Lower lobe of right lung (tissue), 2 donors: ENCODE measurements at places on chromosomes 1 and 21.
A peak's percentile ranks its signal among the peaks of the same experiment; 100 is the strongest.

DNA sequence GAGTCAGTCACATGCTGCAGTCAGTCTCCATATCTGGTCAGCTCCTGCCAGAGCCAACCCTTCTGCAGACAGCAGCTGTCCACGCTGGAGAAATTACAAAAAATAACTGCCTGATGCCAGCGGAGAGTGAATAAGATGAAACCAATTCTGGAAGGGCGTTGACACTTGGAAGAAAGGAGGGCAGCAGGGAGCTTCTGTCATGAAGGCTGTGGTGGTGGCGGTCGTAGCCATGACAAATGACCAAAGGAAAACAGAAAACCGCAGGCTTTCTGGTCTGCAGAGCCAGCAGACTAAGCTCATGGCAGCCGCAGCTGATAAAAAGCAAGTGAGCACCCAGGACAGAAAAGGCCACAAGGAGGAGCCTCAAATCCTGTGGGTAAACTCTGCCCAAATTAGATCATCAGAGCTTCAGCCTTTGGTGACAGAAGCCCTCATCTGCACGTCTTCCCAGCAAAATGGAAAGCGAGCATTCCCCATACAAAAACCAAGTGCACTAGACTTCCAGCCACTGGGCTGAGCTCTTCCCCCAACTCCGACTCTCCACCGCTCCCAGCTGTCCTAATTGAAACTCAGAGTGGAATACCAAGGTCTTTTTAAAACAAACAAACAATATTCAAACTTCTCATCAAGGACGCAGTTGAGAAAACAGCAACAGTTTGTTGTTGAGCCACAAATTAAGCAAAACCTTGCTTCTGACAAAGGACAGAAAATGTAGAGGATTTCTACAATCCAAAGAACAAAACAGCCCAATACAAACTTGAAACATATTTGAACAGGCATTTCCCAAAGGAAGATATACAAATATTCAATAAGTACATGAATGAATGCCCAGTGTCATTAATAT lies 28.7 kb downstream of the RSPH1 start:
- no peak for DNase-seq
- peaks cover 27% of the 10 kb centered on the region for H3K4me1 ChIP-seq

DNA sequence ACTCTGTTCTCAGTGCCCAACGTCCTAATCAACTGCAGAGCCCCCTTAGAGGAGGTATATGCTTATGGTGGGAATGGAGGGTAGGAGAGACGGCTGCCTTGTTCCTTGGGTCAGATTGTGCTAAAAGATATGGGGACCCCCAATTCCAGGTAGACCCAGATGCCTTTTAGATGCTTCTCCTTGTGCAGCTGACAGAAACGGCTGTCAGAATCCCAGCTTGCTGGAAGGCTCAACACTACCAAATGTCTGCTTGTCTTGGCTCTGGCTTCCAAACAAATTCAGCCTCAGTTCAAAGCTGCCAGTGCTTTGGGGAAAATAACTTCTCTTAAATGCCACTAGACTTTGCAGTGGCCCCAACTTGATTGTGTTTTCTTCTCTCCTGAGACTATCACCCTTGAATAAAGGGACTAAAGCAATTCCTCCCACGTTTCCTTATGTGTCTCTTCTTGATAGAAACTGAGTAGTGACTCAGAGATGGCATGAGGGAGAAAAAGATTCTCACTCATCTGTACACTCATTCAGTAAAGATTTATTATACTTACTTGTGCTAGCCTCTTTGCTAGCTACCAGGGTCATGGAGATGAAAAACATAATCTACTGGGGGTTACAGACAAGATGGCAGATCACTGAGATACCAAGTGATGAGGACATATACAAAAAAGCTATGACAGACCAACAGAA lies 3.4 kb upstream of the RNF19B start:
- H3K4me3 ChIP-seq: no peak overlapping the region
- peaks cover 10% of the 10 kb centered on the region for H3K4me1 ChIP-seq
- H3K36me3 ChIP-seq: no peaks in the 10 kb centered on the region
- no peak overlapping the region for H3K27ac ChIP-seq
- DNase-seq: no peak
- no peaks in the 10 kb centered on the region for H3K27me3 ChIP-seq

GRCh38 chr1:8194481-8195227 lies 123.3 kb upstream of the SLC45A1 start:
- DNase-seq: no peak
- no peaks in the 10 kb centered on the region for H3K36me3 ChIP-seq
- peaks cover 19% of the 10 kb centered on the region for H3K4me1 ChIP-seq
- H3K27me3 ChIP-seq: no peaks in the 10 kb centered on the region
- peak overlapping the region; percentile 4 for H3K27ac ChIP-seq
- H3K4me3 ChIP-seq: no peak overlapping the region

DNA sequence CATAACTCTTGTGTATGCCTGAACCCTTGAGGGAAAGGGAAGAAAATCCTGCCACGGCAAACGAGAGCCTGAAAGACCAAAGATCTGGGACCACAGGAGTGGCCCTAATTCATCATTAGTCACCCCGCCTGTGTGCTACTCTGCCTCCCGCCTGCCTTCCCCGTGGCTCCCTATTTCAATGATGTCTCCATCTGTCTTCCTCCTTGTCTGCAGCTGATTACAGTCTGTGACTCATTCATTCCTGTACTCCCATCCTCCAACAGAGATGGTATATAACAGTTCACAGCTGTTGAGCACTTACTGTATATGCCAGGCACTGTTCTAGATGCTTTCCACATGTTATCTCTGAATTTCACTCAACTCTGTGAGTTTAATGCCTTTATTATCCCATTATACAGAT lies 96.6 kb downstream of the SEC16B start:
- no peaks in the 10 kb centered on the region for H3K36me3 ChIP-seq
- no peaks in the 10 kb centered on the region for H3K27me3 ChIP-seq
- H3K4me3 ChIP-seq: no peak overlapping the region
- H3K27ac ChIP-seq: no peak overlapping the region

DNA sequence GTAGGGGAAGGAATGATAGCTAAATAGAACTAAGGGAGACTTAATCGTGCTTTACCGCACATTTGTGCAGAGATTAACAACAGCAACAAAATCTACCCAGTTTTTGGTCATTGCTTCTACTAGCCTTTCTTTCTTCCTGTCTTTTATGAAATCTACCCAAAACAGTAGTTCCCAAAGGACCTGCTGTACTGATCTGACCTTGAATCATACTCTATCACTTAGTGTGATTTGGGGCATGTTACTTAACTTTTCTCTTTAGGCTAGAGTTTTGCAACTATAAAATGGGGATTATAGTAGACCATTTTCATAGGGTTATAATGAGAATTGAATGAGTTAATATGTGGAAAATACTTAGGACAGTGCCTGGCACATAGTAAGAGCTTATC lies 30.5 kb upstream of the MACF1 start:
- H3K27me3 ChIP-seq: no peaks in the 10 kb centered on the region
- H3K4me1 ChIP-seq: peaks cover 81% of the 10 kb centered on the region
- DNase-seq: no peak
- no peak overlapping the region for H3K4me3 ChIP-seq

DNA sequence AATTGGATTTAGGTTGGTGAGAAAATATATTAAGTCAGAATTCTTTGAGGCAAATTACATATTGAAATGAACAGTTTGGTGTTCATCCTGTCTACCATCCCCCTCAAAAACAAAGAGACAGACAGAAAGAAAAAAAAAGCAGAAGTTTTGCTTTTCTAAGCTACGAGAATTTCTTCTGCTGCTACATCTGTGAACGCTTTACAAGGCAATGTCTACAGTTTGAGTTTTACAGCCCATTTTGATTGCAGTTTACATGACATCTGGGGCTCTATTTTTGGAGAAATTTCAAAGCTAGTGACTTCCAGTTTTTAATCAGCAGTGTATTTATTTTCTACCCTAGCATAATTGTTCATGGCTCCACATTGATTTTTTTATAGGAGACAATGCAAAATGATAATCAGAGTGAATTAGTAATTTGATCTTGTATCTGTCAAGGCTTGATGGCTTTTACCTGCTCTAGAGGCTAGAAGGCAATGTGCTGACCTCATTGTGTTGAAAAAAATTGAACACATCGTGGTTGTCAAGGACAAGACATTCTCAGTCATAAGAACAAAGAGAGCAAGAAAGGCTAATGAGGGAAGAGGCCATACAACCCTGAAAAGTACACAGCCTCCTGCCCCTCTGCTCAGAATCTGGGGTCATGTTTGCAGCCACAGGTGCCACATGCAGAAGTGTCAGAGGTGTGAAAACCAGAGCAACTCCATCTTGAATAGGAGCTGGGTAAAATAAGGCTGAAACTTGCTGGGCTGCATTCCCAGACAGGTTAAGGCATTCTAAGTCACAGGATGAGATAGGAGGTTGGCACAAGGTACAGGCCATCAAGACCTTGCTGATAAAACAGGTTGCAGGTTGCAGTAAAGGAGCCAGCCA lies 201.0 kb upstream of the CAMK1G start:
- no peak overlapping the region for H3K27ac ChIP-seq
- no peaks in the 10 kb centered on the region for H3K27me3 ChIP-seq
- DNase-seq: no peak
- no peak overlapping the region for H3K4me3 ChIP-seq
- no peaks in the 10 kb centered on the region for H3K4me1 ChIP-seq
- H3K36me3 ChIP-seq: no peaks in the 10 kb centered on the region

DNA sequence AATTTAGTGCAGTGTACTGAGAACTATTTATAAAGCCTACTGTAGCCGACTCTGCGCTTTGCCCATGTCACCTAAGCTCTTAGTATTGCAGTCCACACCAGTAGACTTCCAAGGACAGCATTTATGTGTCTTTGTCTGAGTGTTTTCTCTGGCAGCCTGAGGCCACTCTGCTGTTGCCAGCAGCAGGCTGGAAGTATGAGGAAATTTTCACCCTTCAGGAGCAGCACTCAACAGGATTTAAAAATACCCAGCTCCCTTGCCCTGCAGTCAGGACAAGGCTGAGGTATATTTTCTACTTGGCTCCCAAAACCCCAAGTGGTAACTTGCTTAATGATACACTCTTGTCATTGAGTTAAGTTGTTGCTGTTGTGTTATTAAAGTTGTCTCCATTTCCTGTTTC lies 230.1 kb downstream of the SRGAP2C start:
- no peaks in the 10 kb centered on the region for H3K36me3 ChIP-seq
- no peak overlapping the region for H3K4me3 ChIP-seq
- H3K27ac ChIP-seq: no peak overlapping the region
- no peaks in the 10 kb centered on the region for H3K27me3 ChIP-seq
